CD4-positive, alpha-beta T cell treated with Interleukin-15 for 1 hour (primary cell): ENCODE measurements at places on chromosomes 5 and 9.

DNA sequence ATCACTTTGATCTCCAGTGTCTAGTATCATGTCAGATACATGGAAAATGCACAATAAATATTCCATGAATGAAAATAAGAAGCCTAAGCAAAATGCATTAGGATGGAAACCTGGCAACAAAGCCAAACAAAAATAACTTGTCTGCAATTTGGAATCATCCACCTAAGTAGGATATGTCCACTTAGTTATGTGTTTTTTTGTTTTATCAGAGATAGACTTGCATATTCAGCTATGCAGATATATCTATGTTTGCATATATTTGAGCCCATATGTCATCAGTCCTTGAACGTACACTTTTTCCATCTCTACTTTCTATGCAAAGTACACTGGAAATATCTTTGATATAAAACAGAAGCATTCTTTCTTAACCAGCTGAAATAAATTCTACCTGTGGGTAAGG is 707.1 kb downstream of the EFNA5 start:
- no peak for DNase-seq

- DNase-seq = no peak
Observed at GRCh38 chr5:38376404-38376803, 118.0 kb downstream of the EGFLAM start.

GRCh38 chr5:139150367-139150999 is 47.7 kb downstream of the SIL1 start:
- DNase-seq = no peak

DNA sequence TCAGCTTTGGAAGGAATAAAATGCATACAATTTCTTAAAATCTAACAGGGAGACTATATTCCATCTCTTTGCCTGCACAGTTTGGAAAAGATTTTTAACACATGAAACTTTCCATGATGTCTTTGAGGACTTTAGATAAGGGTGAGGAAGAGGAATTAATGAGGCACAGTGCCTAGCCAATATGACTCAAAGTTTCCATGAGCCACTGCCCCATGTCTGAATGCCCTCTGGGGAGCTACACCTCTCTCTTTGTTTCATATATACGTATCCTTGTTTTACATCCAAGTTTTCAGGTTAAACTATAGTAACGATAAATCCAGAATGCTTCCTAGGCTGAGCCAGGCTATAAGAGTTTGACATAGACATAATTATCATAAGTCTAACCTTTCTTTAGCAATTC is 349.3 kb upstream of the TLE4 start:
- DNase-seq = no peak

GRCh38 chr5:43110606-43111170 is 10.0 kb upstream of the ZNF131 start:
- DNase-seq = peak; percentile 34

GRCh38 chr9:34520505-34521385 is 2.0 kb downstream of the ENHO start:
- no peak for DNase-seq

GRCh38 chr9:93119703-93119952 is 14.4 kb downstream of the NINJ1 start:
- DNase-seq = no peak
